Brain microvascular endothelial cell (primary cell): ENCODE measurements at places on chromosomes 5 and 9.

GRCh38 chr5:150122158-150122510 lies 33.5 kb downstream of the PDGFRB start:
- no peak for DNase-seq

DNA sequence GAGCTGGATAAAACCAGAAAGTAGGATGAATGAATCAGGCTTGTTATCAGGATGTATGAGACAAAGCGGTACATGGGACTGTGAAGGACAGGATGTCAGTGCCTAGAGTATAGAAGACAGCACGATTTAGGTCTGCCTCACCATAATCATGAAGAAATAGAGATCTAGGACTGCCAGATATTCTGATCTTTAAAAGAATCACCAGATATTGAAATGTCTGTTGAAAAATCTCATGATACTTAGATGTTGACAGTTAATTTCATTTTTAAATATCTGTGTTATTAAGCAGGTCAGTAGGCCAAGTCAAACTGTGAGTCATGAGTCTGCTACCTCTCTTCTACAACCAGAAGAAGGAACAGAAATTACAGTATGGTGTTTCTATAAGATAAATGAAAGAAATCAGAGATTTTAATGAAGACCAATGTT lies 65.0 kb downstream of the ST8SIA4 start:
- DNase-seq: peak; percentile 27

DNA sequence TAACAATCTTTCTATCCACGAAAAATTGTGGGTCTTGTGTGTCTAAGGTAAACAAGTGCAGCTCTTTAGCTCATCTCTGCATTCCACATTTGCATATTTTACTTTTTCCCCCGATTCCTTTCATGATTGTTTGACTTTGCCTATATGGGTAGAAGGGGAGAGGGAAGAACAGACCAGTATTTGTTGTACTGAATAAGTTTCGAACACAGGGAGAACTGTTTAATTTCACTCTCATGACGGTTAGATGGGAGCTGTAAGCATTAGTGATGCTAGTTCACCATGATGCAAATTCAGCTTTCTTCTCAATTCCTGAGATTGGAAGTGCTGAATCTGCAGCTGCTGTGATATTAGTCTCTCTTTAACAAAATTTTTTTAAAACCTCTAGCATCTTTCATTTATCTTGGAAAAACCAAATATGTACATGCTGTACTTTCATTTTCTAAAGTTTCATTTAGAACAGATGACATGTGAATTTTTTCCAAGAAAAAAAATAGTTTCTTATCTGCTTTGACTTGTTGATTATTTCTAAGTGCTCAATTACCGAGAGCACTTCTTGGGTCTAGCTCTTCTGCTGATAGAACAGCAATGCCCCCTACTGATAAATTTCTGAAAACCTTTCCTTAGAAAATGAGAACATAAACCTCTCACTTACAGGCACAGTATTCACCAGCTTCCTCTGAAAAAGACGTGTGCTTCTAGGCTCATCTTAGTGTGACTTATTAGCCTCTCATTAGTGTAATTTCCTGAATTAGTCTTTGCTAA lies 149.5 kb downstream of the BAAT start:
- DNase-seq: no peak

GRCh38 chr9:8762479-8763085 lies 963.0 kb upstream of the DMAC1 start:
- no peak for DNase-seq

GRCh38 chr5:106185661-106186081 lies 1485.1 kb downstream of the EFNA5 start:
- no peak for DNase-seq

DNA sequence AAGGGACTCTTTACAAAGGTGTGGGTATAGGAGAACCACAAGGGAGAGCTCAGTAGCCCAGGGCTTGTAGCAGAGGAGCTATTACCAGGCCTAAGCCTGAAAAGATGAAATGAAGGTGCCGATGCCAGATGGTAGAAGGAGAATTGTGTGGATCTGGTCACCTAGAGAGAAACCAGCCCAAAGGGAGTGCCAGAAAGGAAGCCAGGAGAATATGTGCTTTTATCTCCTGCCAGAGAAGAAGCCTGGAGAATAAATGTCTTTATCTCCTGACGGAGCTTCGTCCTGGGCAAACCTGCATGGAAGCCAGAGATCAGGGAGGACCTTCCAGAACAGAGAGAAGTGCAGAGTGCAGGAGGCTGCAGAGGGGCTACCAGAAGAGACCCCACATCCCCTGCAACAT lies 142.6 kb downstream of the MED10 start:
- DNase-seq: no peak

- no peak for DNase-seq
Observed at GRCh38 chr9:93116072-93116961, 17.7 kb downstream of the NINJ1 start.

DNA sequence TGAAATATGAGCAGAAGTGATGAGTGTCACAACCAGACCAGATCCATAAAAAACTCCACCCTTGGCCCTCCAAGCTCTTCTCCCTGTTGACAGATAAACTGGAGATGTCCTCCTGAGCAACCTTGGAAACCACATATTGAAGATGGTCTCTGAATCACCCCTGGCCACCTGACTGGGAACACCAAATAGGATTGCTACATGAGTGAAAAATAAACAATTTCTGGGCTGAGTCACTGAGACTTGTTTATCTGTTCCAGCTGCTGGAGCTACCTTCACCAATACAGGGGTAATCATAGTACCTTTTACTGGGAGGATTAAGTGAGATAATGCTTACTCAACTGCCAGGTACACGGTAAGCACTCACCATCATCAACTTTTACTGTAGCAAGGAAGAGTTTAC lies 53.3 kb downstream of the PCA3 start:
- DNase-seq: peak; percentile 63

GRCh38 chr5:181047921-181048320 lies 7.9 kb downstream of the BTNL9 start:
- no peak for DNase-seq

- DNase-seq: no peak
Observed at GRCh38 chr9:32783168-32783891, at the start of gene TMEM215. TMEM215 (plus strand) TSS chr9:32783540; CDS start chr9:32784184, 644 bp downstream.

DNA sequence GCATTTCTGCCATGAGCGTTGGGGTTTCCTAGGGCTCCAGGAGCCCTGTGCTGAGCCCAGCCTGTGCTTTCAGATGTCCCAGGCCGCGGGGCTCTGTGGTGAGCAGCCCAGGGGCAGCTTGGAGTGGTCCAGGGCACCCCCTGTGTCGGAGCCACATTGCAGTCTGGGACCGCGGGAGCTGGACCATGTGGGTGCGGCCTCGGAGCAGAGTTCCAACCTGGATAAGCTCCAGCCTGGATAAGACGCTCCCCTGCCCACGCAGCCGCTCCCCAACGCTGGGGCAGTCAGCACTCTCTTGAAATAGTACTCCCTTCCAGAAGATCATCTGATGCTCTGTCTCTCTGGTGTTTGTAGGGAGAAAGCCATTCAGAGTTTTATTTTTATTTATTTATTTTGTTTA lies 111.1 kb downstream of the WNK2 start:
- DNase-seq: no peak

DNA sequence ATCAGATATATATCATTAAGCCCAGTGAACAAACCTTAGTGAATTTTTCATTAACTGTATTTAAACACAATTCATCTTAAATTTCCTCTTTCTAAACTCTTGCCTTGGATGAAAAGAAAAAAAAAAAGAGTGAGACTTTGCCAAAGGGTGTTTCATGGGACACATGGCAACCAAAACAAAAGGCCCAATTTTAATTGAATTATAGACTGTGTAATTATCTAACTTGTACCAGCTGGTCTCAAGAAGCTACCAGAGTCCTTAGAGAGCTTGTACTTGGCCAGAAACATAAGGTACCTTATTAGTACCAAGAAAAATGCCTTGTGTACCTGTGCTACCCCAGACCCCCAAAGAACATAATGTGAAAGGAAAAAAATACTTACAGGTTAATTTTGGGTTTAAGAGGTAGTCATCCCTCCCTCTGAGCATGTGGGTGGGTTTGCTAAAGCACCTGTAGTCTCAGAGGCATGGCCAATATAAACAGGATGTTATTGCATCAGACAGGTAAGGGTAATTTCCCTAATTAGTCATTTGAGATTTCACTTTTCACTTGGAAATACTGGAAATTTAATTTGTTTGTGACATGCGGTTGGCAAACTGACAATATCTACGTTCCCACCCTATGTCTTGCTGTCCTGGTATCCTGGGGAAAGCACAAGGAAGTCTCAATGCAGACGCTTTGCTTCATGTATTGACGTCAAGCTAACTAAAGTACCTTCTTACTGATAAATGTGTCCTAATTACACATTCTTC lies 90.1 kb downstream of the SNCAIP start:
- no peak for DNase-seq

DNA sequence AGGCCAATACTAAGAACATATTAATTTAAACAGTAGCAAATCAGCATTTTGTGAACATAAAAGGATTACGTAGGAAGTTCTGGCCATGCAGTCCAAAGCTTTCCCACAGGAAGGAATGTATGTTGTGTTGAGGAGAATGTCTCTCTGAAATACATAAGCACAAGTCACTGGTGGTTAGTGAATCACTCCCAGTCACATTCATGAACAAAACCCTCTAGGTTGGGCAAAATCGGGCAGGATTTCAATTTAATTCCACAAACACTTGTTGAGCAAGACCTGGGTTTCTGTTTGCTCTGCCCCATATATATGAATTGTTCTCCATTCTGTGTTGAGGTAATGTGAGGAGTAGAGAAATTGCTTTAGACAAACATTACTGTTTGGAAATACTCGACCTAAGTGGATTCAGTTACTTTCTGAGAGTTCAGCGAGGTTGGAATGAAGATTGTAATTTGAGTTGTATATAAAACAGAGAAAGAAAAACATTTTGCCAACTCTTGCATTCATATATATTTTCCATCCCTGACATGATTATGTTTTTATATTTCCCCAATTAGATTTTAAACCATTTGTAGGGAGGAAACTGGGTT lies 127.6 kb upstream of the RPS23 start:
- peak; percentile 99 for DNase-seq

GRCh38 chr5:173745123-173745522 lies 128.7 kb upstream of the BOD1 start:
- no peak for DNase-seq

DNA sequence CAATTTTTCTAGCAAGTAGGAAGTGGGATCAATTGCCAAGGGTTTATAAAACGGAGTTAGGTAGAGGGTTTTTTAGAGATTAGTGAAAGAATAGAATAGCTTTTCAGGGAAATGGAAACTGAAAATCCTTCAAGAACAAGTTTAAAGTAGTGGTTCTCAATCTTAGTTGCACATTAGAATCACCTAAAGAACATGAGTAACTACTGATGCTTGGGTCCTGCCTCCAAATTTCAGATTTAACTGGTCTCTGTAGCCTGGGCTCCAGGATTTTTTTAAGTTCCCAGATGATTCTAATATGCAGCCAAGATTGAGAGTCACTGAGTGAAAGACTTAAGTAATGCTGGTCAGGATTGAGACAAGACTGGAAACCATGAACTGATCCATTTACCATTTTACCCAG lies 20.5 kb downstream of the ELOVL7 start:
- no peak for DNase-seq

DNA sequence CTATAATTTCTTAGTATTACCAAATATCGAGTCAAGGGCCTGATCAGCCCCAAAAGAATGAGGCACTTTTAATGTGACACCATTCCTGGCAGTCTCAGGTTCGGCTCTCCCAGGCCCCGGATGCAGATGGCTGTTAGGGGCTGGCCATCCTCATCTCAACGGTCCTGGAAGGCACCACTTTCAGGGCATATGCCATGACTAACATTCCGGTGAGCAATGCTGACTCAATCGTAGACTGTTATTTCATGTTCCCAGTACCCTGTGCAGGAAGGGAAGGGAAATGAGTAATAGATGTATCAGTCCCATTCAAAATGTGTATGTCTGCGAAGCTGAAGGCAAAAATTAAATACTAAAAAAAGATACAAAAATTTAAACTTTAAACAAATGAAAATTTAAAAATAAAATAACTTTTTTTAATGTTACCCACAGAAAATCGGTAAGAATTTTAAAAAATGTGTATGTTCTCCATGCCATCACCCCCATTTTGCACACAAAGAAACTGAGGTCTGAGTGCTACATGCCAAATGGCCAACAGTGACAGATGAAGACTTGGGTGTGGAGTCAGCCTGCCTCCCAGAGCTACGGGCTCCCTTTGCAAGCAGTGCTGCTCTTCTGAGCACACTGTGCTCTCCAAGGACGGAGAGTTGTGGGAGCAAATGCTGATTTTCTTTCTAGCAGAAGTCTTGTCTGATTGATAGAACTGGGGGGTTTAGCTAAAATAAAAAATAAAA lies 79.0 kb downstream of the GLDC start:
- peak; percentile 97 for DNase-seq

DNA sequence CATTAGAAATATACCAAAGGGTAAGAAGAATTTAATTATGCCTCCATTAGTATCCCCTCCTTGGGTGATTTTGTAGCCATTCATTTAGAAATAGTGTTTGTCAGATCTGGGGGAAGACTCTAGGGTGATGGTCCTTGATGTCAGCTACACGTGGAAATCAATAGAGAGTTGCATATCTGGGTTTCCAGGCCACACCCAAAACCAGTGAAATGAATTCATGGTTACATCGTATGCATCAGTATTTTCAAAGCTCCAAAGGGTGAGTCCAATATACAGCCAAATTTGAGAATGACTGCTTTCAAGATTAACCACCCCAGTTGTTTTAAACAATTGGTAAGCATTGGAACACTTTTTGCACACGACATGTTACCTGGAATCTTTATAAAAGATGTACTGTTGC lies 173.4 kb upstream of the SGCD start:
- no peak for DNase-seq

DNA sequence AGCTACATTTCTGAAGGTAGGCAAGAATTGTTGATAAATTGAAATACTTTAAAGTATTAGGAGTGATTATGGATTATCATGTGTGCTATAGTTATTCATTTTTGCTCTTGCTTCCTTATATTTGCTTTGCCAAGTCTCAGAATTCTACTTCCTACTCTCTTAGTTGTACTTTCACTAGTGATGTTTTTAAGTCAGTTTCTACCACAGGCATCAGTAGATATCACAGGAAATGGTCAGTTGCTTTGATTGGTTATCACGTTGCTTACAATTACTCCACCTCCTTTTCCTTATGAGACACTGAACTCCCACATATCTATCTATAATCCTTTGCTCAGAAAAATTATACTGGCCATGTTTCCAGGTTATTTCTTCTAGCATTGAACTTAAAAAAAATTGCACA lies 472.8 kb downstream of the DMRTA1 start:
- DNase-seq: no peak

GRCh38 chr5:151696470-151697061 lies 9.9 kb upstream of the SPARC start:
- peak; percentile 98 for DNase-seq

- no peak for DNase-seq
Observed at GRCh38 chr9:131707050-131707449, 32.8 kb downstream of the RAPGEF1 start.

GRCh38 chr9:111413996-111414395 lies 70.2 kb downstream of the ECPAS start:
- DNase-seq: no peak
